ENCODE measurements at places on chromosomes 1 and 21.

- peak; percentile 82 for DNase-seq
Observed at GRCh38 chr1:150976879-150977694, 2.5 kb upstream of the CERS2 start.

DNA sequence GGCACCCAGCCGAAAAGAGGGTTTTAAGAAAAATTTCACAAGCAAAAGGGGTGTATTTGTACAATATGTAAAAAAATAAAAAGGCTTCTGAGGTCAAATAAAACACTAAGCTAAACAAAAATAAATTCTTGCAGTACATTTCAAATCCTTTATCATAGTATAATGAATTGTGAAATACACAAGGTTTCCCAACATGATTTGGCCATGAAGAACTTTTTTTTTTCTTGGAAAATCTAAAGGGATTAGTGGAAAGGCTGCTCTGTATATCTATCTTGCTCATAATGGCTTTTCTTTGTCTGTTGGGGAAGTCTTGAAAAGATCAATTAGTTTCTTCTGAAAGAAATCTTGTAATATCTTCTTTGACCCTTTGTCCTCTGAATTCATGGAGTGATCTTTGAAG, 593.4 kb downstream of the PLPP3 start:
- no peak for DNase-seq

DNA sequence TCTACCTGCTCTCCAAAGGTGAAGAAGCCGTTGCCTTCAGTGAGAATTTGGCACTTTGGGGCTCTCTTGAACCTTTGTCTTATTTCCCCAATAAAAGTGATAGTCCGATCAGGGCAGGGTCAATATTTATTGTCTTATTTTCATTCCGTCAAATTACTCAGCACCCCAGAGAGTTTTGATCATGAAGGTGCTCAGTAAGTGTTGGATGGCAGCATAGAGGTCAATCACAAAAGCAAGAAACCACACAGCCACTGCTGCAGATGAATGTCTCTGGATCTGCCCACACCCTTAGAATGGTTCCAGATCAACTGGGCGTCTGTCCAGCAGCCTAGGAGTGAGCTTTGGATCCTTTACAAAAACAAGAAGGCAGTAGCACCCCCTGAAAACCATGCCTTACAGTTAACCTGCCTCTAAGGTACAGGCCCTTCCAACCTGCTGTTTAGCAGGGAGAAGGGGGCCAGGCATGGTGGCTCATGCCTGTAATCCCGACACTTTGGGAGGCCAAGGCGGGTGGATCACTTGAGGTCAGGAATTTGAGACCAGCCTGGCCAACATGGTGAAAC, 97.3 kb downstream of the PSMG1 start:
- no peak for DNase-seq

DNA sequence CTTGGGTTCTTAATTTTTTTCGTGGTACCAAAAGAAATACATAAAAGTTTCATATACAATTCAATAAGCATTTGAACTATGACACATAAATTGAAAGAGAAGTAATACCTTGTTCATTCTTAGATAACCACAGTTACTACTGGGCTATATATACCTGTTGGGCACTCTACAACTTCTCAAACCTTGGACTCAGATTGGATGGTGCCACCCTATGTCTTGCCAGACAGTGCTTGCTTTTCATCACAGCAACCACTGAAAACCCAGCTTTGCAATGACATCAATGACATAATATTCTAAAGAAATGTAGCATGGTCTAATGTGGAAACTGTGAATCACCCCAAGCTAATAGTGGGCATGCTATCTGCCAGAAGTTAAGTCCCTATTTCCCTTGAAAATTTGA, 62.8 kb upstream of the DPH5 start:
- no peak for DNase-seq

DNA sequence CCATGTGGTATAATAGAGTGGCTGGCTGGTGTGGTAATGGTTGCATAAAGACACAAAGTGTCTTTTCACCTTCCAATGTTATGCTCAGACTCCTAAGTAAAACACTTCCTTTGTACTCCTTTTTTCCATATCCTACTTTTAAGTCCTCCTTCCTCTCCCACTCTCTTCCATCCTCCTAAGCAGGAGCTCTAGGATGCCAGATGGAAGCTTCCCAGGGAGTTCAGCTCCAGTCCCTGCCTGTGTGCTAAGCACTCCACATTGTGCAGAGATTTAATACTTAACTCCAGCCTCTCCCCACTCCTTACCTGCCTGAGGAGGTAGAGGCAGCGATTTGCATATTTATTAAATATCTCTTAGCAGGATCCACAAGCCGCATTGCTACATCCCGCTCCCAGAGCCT, 60.5 kb upstream of the IGSF21 start:
- DNase-seq: no peak

DNA sequence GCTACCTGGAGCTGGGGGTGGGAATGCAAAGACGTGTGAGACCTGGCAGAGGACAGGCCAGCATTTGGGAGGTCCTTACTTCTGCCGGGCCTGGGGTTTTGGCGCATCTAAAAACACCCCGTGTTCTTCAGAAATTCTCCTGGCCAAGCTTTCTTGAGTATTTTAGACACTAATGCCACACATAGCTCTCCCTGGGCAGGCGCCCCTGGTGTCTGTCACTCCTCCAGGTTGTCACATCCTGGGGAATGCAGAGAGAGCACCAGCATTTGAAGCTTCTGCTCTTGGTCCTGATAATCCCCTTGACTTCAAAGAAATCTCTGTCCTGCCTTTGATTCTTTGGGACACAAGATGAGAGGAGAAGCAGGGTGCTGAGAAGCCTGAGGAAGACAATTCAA, 6.0 kb downstream of the CAPN9 start:
- no peak for DNase-seq

DNA sequence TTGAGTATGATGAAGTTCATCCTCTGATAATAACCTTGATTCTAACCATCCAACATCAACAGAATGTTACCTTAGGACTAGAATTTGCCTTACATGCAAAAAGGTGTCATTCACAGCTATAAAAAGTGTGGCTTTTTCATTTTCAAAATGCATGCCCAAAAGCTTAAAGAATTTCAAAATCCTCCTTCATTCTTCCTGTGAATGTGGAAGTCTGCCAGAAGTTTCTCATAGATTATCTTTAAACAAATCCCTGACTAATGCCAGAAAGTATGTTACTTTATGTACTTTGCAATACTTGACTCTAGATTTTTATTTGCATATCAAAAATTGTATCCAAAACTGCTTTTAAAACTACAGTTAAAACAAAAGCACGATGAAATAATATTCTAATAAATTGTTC, 270.6 kb upstream of the ZRANB2 start:
- no peak for DNase-seq

DNA sequence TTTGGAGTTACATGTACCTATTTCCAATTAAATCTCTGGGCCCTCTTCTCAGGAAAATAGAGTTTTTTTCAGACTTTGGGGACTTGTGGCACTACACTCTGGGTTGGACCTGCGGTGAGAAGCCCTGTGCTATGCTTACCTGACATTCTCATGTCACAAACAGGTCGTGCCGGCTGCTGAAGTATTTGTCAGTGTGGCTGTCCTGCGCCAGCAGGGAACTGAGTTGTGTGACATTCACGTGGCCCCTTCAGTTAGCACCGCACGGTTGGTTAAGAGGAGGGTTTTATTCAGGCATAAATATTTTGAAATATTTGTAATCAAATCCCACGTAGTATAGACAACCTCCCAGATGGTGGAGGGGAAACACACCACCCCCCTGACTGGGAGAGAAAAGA, 6.3 kb upstream of the COL6A2 start:
- no peak for DNase-seq

GRCh38 chr1:223635236-223635635, 30.3 kb downstream of the CAPN8 start:
- no peak for DNase-seq

- no peak for DNase-seq
Observed at GRCh38 chr1:18881164-18881563, 21.2 kb downstream of the ALDH4A1 start.

GRCh38 chr1:66436378-66437135, 97.4 kb upstream of the SGIP1 start:
- DNase-seq: no peak

GRCh38 chr1:200154069-200154767, 126.7 kb downstream of the NR5A2 start:
- DNase-seq: no peak

GRCh38 chr1:113307771-113308445, 82.4 kb upstream of the MAGI3 start:
- no peak for DNase-seq
